Fibroblast of upper back skin (primary cell): ENCODE measurements at places on chromosomes 5 and 9.

GRCh38 chr5:78781611-78782286, 133.2 kb upstream of the LHFPL2 start:
- peak; percentile 54 for DNase-seq

DNA sequence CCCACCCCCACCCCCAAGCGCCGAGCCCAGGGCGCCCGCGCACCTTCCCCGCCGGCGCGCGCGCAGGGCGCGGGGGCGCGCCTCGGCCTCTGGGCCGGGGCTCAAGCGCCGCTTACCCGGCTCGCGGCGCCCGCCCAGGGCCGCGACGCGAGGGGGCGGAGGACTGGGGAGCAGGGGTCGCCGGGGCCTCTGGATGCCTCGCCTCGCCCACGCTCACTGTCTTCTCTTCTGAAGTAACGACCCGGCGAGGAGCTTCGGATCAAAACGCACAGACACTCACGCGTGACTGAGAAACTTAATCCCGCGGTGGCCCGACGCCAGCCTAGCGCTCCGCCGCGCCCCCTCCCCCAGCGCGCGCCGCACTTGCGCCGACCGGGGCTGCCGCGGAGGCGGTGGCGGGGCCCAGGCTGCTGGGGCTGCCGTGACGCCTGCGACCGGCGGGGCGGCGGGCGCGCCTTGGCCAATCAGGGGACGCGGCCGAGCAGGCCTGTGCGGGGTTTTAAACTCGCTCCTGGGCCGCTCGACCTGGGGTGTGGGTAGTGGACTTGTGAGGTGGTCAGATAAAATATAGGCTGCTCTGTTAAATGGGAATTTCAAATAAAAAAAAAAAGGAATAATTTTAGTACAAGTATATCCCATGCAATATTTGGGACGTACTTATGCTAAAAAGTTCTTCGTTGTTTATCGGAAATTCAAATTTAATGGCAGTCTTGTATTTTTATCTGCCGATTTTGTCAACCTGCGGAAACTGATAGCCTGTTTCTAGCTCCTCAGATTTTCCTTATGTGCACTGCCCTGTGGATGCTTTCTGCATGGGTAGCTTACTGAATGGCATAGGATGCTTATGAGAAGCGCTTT, at the start of gene MPDZ:
TSS of gene MPDZ (minus strand) at position 409 of the 858 bp plus-strand sequence. CDS start 29,377 bp downstream, outside the sequence.
- peak; percentile 66 for DNase-seq

DNA sequence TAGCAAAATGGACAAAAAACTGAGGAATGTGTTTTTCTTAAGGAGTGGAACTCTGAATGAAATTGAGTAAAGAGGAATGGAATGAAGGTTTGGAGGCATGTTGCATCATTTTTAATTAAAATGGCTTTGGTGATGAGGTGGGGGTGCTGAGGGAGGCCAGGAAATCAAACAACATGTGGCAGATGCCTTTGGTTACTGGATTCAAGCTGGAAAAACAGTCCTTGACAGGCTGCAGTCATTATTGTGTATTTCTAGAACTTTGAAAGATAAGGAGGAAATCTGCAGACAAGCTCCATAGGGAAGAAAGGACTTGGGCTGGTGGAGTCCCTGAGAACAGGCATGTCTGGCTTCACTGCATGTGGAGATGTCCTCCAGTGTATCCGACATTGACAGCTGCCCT, 203.5 kb upstream of the HAPLN1 start:
- peak; percentile 94 for DNase-seq

DNA sequence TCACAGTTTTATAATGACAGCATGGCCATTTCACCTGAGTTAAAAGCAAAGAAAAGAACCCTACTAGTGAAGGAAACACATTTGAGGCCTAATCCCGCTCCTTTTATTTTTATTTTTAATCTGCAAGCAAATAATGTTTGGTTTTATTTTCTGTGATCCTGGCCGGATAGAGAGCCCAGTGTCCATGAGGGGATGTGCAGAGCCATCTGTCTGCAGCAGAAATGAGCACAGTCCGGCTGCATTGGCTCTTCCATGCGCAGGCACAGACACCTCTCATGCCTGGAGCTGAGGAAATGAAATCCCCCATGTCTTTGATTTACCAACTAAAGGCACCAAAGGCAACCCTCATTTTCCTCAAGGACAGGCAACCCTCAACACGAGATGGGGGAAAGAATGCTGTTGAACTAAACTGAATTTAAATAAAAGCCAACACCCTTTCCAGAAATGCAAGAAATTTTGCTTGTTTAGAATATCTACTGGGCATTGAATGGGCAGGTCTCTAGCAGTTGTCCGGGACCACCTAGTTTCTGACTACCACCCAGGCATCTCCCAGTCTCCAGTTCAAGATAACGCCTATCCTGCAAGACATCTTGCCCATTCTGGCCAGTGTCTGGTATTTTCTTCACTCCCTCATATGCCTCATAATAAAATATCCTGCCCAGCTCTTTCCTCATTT, 47.9 kb upstream of the SEMA6A start:
- DNase-seq: no peak

GRCh38 chr9:133789778-133790177, 51.6 kb upstream of the SARDH start:
- no peak for DNase-seq

DNA sequence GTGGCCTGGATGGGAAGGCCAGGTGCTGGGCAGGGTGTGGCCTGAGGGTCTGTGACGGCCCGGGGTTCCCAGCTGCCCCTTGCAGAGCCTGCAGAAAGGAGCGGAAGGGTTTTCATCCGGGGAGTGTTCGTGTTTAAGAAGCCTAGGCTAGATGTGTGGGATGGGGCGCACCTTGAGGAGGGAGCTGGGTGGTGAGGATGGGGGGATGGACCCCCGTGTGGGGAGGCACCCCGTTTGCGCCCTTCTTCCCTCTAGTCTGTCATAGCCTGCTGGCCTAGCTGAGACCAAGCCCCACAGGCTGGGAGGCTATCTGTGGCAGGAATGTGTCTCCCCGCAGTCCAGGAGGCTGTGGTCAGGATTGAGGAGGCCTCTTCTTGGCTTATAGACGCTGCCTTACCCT, 11.9 kb downstream of the RNU6ATAC start:
- DNase-seq: no peak

DNA sequence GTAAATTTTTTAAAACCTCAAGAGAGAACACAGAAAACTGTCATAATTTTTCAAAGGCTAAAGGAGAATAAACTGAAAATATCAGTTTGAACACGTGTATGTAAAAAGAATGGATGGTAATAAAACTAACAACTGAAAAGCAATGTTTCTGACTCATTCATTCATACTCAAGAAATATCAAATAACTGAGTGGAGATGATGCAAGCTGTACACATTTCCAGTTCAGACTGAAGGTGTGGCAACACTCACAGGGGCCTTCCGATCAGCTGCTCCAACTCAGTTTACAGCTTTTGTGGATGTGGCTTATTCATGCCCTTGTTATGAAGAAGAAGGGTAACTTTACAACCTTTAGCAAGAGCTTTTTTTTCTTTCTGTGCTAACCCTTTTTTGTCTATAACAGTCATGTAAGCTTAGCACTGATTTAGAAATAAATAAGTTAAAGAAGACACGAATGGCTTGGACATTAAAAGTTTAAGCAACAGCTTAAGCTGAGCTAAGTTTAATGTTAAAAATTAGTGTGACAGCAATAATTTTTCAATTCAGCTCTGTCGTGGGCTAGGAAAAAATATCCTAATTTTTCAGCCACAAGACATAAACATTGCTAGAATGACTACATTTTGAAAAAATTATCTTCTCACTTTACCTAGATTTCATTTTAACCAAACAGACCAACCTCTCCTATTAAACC, 453.5 kb downstream of the RAB3C start:
- peak; percentile 97 for DNase-seq

DNA sequence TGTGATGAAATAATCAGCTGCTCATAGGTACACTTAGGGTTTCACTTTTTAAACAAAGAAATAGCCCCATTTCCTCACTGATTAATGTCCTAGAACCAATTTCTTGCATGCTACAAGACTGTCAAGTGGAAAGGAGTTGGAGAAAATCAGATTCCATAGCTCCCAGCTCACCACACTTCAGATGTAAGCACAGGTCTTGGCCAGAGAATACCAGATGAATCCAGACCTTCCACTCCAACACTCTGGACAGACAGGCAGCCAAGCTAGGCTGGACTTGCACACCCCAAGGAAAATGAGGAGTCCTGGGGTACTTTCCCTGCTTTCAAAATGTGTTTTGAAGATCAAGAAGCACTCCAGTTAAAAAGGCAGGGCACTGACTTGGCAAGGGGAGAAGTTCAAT, 68.5 kb downstream of the KLHL3 start:
- DNase-seq: no peak

DNA sequence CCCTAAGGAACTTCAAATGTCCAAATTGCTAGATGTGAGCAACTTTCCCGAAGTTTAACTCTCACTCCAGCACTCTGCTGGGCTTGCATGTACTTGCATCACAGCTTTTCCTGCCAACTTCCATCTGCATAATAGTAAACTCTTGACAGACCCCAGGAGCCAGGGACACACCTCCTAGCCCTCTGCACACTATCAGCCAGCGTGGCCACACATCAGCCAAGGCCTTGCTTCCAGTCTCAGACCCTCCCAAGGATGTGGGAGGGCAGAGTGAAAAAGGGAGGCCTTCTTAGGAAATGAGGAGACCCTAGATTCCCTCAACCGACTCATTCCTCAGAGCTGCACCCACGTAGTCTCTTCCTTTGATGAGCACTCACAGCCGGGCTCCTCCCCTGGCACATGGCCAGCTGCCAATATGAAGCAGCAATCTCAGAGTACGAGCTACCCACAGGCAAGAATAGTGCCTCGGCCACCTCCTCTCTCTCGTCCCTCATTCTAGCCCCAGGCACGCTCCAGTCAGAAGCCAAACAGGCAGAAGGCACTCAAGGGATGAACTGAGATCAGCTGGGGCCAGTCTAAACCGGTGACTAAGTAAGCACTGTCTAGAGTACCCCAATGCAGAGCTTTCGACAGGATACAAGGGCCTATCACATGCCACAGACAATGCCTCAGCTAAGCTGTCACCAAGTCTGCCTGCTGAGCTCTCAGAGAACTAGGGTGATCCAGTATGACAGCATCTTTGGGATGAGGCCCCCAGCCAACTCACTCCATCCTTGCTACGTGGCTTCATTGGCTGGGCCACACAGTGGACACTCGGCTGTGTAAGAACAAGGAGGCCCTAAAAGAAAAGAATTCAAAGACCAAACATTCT, 2.3 kb downstream of the P4HA2 start:
- DNase-seq: peak; percentile 94

DNA sequence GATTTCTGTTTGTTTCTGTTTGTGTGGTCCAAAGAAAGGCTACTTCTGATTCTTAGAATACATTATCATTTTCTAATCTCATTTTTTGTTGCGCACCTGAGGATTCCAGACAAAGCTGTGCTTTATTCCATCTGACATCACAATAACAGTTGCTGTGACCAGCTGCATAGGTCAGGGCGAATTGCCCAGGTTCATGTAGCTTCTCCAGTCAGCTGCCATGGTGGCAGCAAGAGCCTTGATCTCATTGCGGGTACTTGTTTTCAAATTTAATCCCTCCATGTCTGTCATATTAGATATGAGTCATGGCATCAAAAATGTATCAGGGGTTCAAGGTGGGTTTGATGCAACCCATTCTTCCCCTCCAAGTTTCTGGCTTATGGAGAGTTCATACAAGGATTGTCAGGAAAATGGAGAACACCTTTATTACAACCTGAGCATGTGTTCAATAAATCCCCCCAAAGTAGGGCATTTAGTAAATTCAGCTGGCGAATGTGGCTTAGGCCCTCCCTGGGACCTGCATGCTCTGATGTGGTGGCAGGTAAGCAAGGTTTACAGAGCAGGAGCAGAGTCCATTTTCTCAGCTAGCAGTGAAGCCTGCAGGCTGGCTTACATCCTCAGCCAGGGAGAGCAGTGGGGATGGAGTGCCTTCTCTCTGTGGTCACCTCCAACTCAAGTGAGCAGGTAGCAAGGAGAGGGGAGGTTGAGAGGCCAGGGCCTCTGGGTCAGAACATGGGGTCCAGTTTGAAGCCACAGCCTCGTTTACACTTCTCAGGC, 13.9 kb downstream of the CAVIN4 start:
- DNase-seq: no peak

GRCh38 chr5:133904641-133905040, 63.8 kb downstream of the C5orf15 start:
- no peak for DNase-seq

GRCh38 chr5:91419571-91420537, 36.7 kb upstream of the ARRDC3 start:
- DNase-seq: peak; percentile 59

DNA sequence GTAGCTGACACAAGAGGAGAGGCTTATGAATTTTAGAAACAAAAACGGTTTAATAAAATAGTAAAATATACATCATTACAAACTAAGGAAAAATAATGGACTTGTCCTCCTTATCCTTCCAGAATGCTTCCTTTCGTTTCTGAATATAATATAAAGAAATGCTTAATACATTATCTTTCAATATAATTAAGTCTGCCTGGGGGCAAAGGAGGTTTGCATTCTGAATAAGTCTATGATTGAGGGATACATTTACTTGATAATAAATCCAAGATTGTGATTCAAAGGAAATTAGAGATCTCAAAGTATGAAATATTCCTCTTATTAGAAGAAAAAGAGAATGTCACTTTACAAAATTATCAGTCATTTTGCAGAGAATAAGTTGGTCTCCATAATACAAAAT, 386.5 kb downstream of the SPATA31D1 start:
- no peak for DNase-seq

GRCh38 chr5:100643473-100643872, 108.3 kb downstream of the FAM174A start:
- peak; percentile 3 for DNase-seq

GRCh38 chr5:160657068-160657507, 194.9 kb downstream of the ATP10B start:
- no peak for DNase-seq
